Nasal cavity respiratory epithelium epithelial cell of viscerocranial mucosa (primary cell): ENCODE measurements at places on chromosomes 13 and 19. TPM values are rescaled to one million over a fixed set of nuclear protein-coding genes. Genes with fewer than 3 reads are reported as not detected.

The ADPRHL1 gene
- total RNA-seq, result 1.0 and 1.9 TPM in 2 replicates

The TNFSF13B gene
- total RNA-seq, result 0.34 and 2.6 TPM in 2 replicates

The MYO16 gene
- total RNA-seq, result under 0.01 and 0.07 TPM in 2 replicates

The FFAR1 gene
- not detected in 2 replicates for total RNA-seq

The LHB gene
- 0.21 and 0.34 TPM in 2 replicates for total RNA-seq

The TRPC4 gene
- 0.07 TPM in 1 of 2 replicates, not detected in the other for total RNA-seq

The EFNA2 gene
- total RNA-seq, result not detected in 2 replicates

The CAMSAP3 gene
- 4.4 and 11.6 TPM in 2 replicates for total RNA-seq

The PAK4 gene
- total RNA-seq, result 4.1 and 17.2 TPM in 2 replicates

The SRRM5 gene
- 0.07 TPM in 1 of 2 replicates, not detected in the other for total RNA-seq

The RASIP1 gene
- total RNA-seq, result 0.71 and 1.4 TPM in 2 replicates

The ZNF491 gene
- total RNA-seq, result 0.34 and 1.6 TPM in 2 replicates

The CGB1 gene
- total RNA-seq, result not detected in 2 replicates

The MCEMP1 gene
- under 0.01 TPM in 1 of 2 replicates, not detected in the other for total RNA-seq

The MUC16 gene
- total RNA-seq, result under 0.01 and 0.85 TPM in 2 replicates

The PET100 gene
- 5.6 and 7.9 TPM in 2 replicates for total RNA-seq

The ZNF154 gene
- 1.0 and 4.7 TPM in 2 replicates for total RNA-seq

The ZNF541 gene
- total RNA-seq, result under 0.01 TPM in 2 replicates

The HIF3A gene
- 0.71 TPM in 1 of 2 replicates, not detected in the other for total RNA-seq

The SIGLEC12 gene
- total RNA-seq, result not detected in 2 replicates

The ZNF543 gene
- total RNA-seq, result 19.5 and 22.1 TPM in 2 replicates

The PRRG2 gene
- total RNA-seq, result 5.4 and 7.9 TPM in 2 replicates

The NOSIP gene
- 28.1 and 57.8 TPM in 2 replicates for total RNA-seq

The GARIN5A gene
- total RNA-seq, result 0.68 and 1.4 TPM in 2 replicates

The KIR3DL2 gene
- not detected in 2 replicates for total RNA-seq

The MTIF3 gene
- 52.6 and 66.7 TPM in 2 replicates for total RNA-seq

The ETV2 gene
- total RNA-seq, result 0.34 TPM in 1 of 2 replicates, not detected in the other

The HSD17B14 gene
- total RNA-seq, result 2.9 and 5.1 TPM in 2 replicates

The PSG11 gene
- not detected in 2 replicates for total RNA-seq
